Sigmoid colon (tissue), 7 donors: ENCODE measurements at places on chromosomes 5 and 9. TPM values are rescaled to one million over a fixed set of nuclear protein-coding genes. Genes with fewer than 3 reads are reported as not detected.

GRCh38 chr5:164688437-164688836, 1183.0 kb downstream of the MAT2B start:
- H3K27me3 ChIP-seq, result no peaks in the 10 kb centered on the region
- H3K4me3 ChIP-seq, result no peak overlapping the region
- no peak for DNase-seq
- no peaks in the 10 kb centered on the region for H3K4me1 ChIP-seq

GRCh38 chr5:173294673-173295320, 33.4 kb downstream of the STC2 start:
- DNase-seq, result no peak
- peaks cover 25% of the 10 kb centered on the region for H3K4me1 ChIP-seq
- no peak overlapping the region for H3K4me3 ChIP-seq
- no peaks in the 10 kb centered on the region for H3K36me3 ChIP-seq

PCDHGB7 gene
- total RNA-seq, result 18.6 TPM

GRCh38 chr5:96708600-96708999, 46.4 kb downstream of the CAST start:
- no peak overlapping the region for H3K27ac ChIP-seq
- H3K4me1 ChIP-seq, result peaks cover 20% of the 10 kb centered on the region
- H3K27me3 ChIP-seq, result no peaks in the 10 kb centered on the region

DNA sequence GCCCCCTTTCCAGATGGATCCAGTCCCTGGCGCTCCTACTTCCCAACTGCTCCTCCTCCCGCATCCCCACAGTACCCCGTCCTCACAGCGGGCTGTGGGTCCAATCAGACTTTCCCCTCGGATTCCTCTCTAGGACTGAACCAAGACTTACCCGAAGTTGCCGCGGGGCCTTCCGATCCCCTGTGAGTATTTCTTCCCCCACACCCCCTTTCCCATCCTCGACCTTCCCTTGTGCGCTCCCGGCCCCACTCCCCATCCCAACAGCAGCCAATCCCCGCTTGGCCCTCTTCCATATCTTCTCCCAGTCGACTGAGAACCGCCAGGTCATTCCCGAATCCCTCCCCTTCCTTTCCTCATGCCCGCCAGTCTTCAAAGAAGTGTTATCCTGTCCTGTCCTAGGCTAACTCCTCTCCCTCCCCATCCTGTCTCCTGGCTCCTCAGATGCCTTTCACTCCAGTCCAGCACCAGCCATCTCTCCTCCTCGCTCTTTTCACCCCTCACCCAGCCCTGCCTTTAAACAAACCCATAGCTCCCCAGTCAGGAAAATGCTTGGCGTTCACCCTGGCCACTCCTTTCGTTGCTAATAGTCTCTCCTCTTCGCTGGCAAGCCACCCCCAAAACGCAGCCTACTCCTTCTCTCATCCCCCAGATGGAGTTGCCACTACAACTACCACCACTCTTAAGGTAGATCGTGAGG, 646 bp downstream of the SWI5 start:
- peak overlapping the region; percentile 90 for H3K27ac ChIP-seq
- DNase-seq, result peak; percentile 80
- peaks cover 9% of the 10 kb centered on the region for H3K36me3 ChIP-seq
- peaks cover 23% of the 10 kb centered on the region for H3K4me1 ChIP-seq
- H3K4me3 ChIP-seq, result peak overlapping the region; percentile 75
- no peaks in the 10 kb centered on the region for H3K27me3 ChIP-seq
